ENCODE measurements at places on chromosomes 1 and 21.

GRCh38 chr1:191910245-191910644 lies 248.0 kb upstream of the RGS18 start:
- no peak for DNase-seq

- no peak for DNase-seq
Measured at GRCh38 chr21:43364851-43365424, 62.0 kb downstream of the SIK1 start.

DNA sequence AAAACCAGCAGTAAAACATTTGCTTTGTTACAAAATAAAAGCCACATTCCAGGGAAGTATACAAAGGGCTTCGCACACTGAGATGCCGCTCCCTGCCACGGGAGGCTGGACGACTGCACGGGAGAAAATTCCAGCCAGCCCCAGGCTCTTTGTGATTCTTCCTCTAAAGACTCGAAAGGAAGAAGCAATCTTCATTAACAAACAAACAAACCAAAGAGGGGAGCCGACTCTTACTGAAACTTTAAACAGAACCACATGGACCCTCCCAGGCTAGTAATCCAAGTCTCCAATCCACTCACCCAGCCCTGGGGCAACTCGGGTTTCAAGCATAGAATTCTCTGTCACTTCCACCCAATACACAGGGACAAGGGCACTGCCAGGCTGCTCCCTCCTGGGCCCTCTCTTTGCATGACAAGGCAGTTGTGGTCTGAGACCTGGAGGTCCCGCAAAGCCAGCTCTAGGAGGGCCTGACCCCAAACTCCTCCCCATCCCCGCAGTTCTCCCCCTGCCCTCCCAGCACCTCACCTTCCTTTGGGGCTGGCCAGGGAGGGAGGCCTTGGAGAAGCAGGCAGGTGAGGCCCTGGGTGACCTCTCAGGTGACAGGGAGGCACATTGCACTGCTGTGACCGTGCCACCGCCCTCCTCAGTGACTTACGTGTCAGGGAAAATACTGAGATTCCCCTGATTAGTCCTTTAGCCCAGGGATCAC lies 26.6 kb upstream of the COL18A1 start:
- no peak for DNase-seq

DNA sequence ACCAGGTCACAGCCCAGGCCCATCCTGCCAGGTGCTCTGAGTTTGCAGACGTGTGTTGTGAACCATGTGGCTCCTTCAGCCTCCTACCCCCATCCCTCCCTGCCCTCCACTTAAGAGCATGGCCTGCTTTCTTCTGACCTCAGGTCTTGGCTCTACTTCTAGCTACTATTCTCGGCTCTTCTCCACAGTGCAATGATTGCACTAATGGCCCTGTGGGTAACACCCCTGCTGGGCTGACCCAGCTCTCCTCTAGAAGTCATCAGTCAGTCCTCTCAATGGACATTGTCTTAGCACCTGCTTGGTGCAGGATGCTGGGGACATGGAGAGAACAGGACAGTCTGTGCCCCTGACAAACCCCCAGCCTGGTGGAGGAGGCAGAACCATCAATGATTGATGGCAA lies 22.2 kb upstream of the IFFO2 start:
- DNase-seq: no peak

DNA sequence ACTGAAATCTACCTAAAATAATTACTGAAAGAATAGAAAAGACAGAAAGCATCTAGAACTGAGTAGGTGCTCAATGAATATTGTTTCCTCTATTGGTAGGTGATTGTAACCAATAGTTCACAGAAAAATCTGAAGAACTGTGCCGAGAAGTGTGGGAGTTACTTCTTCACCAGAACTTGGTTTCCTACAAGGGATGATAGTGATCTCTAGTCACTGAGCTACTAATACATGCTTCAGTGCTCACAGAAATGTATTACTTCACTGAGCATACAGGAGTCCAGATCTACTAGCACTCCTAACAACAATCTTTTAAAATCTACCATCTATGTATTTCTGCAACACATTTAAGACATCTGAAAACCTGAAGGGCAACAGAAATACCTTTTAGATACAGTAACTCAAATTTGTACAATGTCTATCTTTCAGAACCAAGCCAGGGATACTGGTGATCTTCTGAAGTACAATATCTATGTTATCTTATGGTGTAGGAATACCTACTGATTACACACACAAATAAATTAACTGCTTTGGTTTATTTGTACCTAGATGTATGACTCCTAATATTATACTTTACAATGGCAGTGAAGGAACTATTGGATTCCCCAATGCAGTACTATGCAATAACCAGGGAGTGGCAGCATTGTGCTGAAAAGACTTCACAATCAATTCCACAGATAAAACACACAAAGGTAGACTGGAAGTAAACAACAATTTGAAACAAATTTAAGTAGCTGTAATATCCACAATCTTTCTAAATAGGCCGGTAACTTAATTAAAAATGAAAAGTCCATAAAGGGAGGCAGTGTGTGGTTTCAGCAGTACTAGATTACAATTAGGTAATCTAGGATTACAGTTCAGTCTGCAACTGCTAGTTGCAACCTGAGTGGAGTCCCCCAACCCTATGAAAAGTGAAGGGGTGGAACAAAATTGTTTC lies 243.0 kb downstream of the SLC45A1 start:
- DNase-seq: no peak

DNA sequence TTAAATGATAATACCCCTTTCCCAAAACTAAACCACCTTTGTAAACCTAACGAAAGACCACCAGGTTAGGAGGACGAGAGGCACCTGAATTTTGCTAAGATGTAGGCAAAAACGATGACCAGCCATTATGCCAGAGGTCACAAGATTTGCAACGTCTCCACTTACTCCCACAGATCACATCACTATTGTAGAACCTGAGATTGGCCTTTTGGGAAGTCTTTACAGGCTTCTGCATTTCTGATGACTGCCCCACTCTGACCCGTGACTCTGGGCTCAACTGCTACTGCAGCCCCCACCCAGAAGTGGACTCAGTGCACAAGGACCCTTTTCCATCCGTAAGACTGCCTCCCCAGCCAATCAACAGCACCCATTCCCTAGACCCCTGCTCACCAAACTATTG lies 36.4 kb upstream of the COL6A2 start:
- DNase-seq: no peak

DNA sequence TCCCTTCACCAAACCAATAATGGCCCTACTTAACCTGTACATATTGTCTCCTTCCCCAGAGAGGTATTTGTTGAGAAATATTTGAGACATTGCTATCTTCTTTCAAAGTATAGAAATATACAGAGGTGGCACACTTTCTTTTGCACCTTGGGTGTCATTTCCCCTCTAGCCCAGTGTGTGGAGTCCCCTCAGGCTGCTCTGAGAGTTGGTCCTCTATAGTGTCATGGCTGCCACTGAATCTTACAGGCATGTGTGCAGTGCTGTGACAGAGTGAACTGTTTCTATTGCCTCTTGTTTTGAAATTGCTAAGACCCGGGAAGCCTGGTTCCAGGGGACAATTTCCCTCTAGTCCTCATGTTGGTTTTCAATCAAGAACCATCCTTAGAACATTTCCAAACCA lies 140.2 kb upstream of the KCNJ6 start:
- no peak for DNase-seq

GRCh38 chr1:54385727-54386022 lies 20.5 kb downstream of the SSBP3 start:
- no peak for DNase-seq
